ENCODE measurements at places on chromosomes 1 and 21. TPM values are rescaled to one million over a fixed set of nuclear protein-coding genes. Genes with fewer than 3 reads are reported as not detected.

GRCh38 chr1:38699330-38700076 is 160.1 kb downstream of the RRAGC start:
- no peak for DNase-seq

GRCh38 chr1:15231714-15232201 is 15.3 kb upstream of the FHAD1 start:
- no peak for DNase-seq

GRCh38 chr21:43025636-43026180 is 49.9 kb downstream of the CBS start:
- DNase-seq, result no peak

DNA sequence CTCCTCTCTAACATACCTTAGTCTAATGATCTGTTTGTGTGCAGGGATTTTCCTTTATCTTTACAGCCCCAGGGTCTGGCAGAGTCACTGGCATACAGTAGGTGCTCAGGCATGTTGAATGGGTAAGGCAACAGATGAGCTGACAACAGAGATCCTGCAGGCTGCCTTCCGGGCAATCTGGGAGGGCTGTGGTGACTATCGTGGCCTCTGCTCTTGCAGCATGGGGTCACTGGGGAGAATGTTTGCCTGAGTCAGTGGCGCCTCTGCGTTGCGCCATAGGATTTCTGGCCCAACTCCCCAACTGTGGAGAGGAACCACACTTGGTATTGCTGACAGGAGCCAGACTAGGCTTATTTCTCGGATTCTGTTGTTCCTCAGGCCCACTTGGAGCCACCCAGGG is 93.8 kb downstream of the LAMC2 start:
- DNase-seq, result no peak

DNA sequence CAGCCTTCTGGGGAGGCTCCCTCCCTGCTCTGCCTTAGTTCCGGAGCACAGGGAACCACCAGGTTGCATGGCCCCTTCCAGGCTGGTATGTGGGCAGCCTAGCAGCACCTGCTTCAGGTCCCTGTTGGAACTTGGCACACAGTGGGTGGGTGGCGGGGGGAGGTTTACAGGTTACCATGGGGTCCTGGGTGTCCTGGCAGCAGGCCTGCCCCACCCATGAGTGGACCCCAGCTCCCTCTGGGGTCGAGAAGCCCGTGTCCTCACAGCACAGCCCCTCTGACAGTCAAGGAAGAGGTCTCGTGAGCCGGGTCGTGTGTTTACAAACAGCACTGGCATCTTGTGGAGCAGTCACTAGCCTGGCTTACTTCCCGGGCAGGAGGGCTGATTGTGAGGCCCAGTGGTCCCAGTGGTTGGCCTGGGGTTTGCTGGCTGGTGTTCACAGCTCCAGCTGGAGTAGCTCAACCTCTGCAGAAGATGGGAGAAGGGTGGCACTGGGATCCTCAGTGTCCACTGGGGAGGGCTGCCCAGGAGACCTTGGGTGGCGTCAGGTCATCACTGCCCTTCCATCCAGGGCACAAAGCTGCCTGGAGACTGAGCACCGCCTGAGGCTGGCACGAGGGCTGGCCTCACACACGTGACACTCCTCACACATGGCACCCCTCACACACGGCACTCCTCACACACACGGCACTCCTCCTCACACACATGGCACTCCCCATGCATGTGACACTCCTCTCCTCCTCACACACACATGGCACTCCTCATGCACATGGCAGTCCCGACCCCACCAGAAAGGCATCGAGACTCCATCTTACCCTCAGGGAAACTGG is 100.9 kb downstream of the RIPK4 start:
- no peak for DNase-seq

- DNase-seq, result no peak
Measured at GRCh38 chr1:77434967-77435366, 153.1 kb downstream of the AK5 start.

DNA sequence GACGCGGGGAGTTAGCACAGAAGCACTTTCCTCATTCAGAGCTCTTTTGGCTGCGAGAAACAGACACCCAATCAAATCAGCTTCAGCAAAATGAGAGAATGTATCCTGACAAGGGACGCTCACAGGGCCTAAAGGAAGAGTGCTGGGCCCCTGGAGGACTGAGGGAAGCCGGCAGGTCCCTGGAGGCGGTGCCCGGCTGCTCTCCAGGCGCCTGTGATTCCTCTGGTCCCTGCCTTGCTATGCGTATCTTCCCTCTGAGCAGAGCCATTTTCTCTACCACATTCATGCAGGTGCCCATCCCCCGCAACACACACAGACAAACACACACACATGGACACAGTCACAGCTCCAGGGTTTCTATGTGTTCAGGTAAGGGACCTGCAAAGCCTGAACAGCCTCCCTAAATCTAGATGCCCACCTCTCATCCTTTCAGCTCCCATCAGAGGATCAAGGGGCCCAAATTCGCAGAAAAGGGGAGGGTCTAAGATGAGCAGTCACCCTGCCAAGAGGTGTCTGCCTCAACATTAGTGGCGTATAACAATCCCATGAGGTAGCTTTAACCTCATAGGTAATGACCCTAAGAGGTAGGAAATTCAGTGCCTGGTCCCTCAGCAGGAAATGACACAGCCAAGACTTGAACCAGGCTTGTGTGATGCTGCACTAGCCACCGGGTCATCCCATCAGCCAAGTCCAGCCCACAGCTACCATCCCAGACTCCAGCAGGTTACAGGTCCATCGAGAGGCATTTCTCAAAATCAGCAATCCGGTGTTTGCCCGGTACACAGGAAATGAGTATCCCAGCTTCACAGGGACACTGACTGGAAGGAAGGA is 29.0 kb downstream of the PTAFR start:
- no peak for DNase-seq

S100A8 gene
- total RNA-seq, result 31.5 TPM

DNA sequence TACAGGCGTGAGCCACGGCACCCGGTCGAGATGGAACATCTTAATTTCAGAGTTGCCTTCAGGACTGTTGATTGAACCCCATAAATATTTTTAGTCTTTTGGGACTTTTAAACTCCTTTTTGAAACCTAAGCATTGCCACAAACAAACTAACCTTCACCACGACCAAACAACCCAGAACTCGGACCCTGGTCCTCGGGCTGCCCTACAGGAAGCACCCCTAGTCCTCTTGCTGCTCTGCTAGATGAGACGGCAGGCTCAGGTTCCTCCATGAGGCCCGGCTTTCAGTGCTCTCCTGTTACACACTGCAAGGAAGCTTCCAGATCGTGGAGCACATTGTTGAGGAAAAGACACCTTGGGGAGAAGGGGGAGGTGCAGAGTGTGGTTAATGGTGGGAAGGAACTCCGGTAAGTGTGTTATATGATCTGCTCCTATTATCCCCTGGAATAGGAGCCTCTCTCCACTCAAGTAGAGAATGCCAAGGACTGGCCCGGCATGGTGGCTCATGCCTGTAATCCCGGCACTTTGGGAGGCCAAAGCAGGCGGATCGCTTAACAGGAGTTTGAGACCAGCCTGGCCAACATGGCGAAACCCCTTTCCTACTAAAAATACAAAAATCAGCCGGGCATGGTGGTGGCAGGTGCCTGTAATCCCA is 5.7 kb downstream of the EPHX1 start:
- DNase-seq, result no peak

- no peak for DNase-seq
Measured at GRCh38 chr1:111654839-111655238, 35.2 kb downstream of the RAP1A start.

GRCh38 chr1:84689514-84690396 is 506 bp downstream of the SSX2IP start:
- no peak for DNase-seq

DIPK1A gene
- total RNA-seq, result 10.8 TPM

ASTN1 gene
- 0.42 TPM for total RNA-seq

- no peak for DNase-seq
Measured at GRCh38 chr1:27547220-27548116, 56.5 kb downstream of the AHDC1 start.

GRCh38 chr1:161260376-161261260 is 2.1 kb downstream of the PCP4L1 start:
- DNase-seq, result no peak

SHC1 gene
- 174 TPM for total RNA-seq

- no peak for DNase-seq
Measured at GRCh38 chr1:226987623-226988333, 47.7 kb downstream of the COQ8A start.

KLF17 gene
- 0.92 TPM for total RNA-seq

LCE1C gene
- total RNA-seq, result 2.8 TPM

- DNase-seq, result no peak
Measured at GRCh38 chr1:192343344-192343743, 26.6 kb downstream of the RGS21 start.

RNF186 gene
- total RNA-seq, result not detected

DNA sequence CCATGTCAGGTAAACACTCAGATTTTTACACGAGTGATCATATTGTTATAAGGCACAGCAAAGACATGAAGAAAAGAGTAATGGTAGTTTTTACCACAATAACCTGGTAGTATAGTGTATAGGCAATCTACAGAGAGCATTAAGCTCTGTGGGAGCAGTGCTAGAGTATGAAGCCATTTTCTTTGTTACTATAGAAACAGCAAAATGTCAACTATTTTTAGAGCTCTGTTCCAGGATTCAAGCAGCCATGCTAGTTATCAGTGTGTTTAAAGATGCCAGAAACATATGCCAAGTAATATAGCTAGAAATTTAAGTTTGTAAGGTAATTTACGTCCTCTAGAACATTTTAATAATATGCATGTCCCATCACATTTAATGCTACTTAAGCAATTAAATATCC is 77.6 kb upstream of the RGS18 start:
- DNase-seq, result no peak

DNA sequence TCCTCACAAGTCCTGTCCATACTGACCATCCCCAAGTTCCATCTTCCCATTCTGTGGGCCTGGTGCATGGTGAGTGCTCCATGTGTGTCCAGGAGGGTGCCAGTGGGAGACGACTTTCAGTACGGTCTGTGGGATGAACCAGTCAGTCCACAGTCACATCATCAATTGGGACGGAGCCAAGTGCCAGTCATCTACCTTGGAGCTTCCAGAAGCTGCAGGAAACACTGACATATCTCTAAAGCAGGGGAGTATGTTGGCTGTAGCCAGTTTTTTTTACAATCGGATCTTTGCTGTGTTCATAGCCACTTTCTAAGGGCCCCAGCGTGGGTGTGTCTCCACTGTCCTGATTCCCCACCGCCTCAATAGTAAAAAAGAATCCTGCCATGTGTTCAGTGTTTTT is 13.6 kb upstream of the TRIM17 start:
- no peak for DNase-seq

GRCh38 chr21:25456672-25457071 is 150.6 kb downstream of the MRPL39 start:
- DNase-seq, result no peak

DNA sequence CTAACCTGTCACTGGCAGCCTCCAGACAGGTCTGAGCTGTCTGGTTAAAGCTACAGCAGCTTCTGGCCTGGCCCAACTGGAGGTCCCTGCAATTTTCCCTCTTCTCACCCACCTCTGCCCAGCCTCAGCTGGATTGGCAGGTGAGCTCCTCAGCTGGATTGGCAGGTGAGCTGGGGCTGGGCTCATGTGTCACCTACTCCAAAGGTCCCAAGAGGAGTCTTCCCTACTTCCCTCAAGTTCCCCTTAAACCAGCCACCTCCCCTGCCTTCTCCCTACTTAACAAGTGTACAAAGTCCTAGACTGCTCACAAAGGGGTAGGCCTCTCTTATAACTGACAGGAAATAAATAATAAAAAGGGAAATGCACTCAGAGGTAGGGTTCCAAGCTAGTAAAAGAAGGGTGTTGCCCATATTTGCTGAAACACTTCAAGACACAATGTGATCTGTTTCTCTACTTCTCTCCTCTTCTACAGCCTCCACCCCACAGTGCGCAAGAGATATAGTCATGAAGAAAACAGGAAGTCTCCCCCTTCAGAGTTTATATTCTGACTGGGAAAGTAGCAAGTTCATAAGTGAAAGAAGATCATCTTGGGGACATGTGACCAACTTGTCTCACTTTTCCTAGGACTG is at the start of gene GPA33:
GPA33 (minus strand) TSS at position 64 of the 629 bp plus-strand sequence. CDS start 90 bp downstream, outside the sequence.
- DNase-seq, result no peak

- DNase-seq, result no peak
Measured at GRCh38 chr21:33266789-33267135, 595 bp downstream of the IL10RB start.

VASH2 gene
- 0.42 TPM for total RNA-seq

DNA sequence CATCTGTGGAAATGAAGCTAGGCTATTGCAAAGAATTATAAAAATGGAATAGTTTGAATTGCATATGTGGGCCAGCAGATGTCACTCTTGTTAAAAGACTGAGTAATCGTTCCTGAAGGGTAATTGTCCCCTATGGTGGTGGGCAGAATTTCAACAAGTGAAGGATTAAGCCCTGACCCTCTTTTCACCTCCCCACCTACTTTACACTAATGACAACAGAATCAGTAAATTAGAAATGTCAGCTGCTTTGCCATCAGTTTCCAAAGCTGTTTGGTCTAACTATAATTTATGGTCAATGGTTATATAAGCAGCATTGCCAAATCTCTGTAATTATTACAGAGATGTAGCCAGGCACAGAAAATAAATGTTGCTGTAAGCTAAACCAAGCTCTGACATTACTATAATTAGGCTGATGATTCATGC is 898.6 kb downstream of the AMY1C start:
- DNase-seq, result no peak
